Stimulated activated CD4-positive, alpha-beta T cell treated with anti-CD3 and anti-CD28 coated beads, Interleukin-15, amount 100 ng/mL, for 1 hour (primary cell): ENCODE measurements at places on chromosomes 4 and X.

DNA sequence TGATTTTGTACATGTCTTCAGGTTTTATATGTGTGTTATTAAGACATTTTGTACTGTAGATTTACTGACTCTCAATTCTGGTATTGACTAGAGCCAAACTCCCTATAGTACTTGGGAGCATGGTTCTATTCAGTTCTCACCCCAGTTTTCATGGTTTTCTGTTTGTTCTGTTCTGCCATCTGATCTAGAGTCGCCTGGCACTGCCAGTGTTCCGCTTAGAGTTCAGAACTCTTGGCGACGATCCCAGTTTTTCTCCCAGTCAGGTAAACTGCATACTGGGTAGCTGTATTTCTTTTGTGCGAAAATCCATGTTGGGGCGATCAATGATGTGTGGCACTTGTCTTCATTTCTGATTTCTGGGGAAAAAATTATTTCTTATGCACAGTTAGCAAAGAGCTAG, 78.0 kb downstream of the PHOX2B start:
- no peak for DNase-seq

DNA sequence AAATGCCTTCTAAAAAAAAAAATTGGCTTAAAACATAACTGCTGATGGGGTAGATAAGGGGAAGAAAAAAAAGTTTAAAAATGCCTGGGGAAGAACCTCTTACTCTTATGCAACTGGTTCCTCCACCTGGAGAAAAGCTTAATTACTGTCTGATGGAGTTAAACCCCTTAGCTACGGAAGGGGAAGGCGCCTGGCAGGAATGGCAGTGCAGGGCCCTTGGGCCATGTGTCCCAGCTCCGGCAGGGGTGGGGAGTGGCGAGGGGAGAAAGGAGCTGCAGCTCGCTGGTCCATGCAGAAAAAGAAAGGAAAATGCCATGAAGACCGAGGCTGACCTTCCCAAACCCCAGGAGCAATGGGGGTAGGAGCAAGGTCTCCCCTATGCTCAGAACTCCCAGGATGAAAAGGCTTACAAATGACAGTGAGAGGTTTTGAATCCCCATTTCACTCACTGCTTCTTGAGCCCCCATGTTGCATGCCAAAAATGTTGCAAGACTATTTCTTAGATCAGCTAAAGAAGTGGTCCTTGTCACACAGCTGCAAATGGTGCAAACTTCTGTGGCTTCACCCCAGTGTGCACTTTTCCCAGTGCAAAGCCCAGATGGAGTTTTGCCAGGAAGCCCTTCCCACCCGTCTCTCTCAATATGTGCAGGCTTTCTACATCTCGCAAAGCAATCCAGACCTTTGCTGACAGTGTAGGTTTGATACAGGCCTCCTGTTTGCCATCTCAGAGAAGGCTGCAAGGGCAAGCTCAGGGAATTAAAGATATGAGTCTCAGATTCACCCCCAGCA, 204.8 kb upstream of the CT83 start:
- no peak for DNase-seq

- no peak for DNase-seq
Observed at GRCh38 chrX:127011629-127012028, 192.1 kb downstream of the PRR32 start.

DNA sequence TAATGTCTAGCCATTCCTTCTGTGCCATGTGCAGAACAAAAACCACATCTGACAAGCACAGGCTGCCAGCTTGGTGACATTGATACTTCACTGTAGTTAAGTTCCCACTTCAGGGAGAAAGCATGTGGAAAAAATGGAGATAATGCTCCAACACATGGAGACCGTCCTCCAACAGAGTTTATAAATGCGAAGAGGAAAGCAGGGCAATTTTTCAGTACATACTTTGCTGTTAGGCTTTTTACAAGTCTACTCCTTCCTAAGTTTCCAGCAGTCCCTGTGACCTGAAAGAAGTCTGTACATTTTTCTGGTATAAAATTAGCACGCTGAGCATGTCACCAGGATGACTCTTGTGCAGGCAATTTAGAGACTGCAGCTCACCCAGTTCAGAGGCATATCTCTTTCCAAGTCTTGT, 766.9 kb upstream of the IGFBP7 start:
- no peak for DNase-seq

DNA sequence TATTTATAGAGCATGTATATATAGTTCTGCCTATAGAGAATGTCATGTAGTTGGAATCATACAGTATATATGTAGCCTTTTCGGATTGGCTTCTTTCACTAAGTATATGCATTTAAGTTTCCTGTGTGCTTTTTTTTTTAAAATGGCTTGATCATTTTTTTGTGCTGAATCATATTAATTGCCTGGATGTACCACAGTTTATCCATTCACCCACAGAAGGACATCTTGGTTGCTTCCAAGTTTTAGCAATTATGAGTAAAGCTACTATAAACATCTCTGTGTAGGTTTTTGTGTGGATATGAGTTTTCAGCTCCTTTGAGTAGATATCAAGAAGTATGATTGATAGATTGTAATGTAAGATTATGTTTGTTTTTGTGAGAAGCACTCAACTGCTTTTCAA, 23.8 kb downstream of the PTTG2 start:
- DNase-seq: no peak

GRCh38 chr4:111652236-111652635, 493.0 kb upstream of the FAM241A start:
- DNase-seq: no peak

GRCh38 chr4:178577933-178578332, 1135.7 kb upstream of the AGA start:
- no peak for DNase-seq

DNA sequence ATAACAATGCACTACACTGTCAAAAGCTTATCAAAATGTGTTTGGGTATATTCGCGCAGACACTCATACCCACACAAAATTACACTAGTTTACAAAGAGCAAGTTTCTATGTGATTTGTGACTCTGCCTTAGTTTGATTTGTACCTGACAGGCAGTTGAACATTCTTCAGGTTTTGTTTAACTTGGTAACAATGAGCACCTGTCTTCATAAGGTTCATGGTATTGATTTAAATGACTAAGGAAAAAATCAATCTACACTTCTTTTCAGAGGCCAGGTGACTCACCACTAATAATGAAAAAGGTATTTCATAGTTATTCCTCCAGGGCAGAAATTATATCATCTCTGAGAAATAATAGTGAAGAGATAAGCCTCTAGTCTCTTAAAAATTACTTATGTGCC, 1114.6 kb upstream of the AGA start:
- DNase-seq: no peak

DNA sequence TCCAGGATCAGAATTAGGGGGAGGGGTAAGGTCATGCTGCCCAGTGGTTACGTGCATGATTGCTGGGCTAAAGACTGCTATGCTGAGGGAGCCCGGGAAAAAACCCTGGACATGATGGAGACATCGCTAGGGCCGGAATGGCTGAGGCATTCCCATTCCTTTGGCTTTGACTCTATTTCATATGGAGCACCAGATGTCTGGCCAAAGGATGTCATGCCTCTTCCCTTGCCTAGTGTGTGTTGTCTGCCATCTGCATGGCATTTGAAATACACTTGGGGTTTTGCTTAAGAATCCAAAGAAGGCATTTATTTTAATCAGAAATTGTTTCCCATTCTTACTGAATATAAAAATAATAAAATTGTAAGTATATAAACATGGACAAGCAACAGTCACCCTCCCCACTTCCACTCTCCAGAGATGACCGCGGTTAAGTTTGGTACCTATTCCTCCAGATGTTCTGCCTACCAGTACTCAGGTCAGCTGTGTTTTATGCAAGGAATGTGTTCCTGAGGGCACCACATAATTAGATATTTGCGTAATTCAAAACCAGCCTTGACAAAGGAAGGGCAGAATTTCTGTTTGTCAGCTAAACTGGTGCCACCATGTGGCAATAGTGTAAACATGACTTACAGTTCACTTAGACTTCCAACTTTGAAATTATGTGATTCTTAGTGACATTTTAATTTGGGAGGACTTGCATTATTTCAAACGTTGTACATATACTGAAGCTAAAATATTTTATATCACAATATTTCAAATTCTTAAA, 105.9 kb downstream of the CT47B1 start:
- no peak for DNase-seq
